SW 1271 (cell line): ENCODE measurements at places on chromosomes 11 and 22.

GRCh38 chr11:10390375-10390774, 64.7 kb upstream of the AMPD3 start:
- DNase-seq: no peak

DNA sequence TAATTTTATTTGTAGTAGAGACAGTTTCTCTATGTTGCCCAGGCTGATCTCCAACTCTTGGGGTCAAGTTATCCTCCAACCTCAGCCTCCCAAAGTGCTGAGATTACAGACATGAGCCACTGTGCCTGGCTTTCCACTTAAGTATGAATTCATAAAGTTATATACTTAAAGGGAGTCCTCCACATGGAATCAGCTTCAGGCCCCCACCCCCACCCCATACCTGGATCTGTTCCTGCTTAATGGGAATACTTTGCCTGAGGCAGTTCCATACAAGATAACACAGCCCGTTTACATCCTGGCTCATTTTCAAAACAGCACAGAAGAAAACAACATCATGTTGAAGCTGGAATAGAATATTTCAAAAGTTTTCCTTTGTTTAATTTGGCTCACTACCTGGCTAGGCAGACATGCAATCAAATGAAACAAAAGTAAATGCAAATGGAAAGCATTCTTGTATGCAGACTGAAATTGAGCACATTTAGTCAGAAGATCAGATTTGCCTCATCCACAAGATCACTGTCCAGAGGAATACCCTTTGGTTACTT, 82.4 kb downstream of the FAT3 start:
- DNase-seq: no peak

GRCh38 chr11:35200811-35201341, 61.9 kb downstream of the CD44 start:
- DNase-seq: no peak

DNA sequence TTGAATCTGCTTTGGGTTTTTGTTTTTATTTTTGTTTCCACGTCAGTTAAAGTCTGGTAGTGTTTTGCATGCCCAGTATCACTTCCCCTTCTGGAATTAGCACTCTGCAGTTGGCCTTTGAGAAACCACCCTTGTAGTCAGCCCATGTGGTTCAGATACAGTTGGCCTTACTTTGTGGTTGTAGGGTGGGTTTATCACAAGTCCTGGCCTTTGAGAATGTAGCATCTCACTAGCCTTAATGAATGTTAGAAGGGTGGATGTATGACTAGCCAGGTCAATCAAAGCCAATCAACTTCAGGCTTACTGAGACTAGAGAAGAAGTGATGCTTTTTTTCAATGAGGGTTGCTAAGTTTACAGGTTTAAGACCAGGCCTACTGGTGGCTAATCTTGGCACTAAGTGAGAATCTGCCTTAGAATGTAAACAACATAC, 19.8 kb downstream of the ARL14EP start:
- DNase-seq: no peak

DNA sequence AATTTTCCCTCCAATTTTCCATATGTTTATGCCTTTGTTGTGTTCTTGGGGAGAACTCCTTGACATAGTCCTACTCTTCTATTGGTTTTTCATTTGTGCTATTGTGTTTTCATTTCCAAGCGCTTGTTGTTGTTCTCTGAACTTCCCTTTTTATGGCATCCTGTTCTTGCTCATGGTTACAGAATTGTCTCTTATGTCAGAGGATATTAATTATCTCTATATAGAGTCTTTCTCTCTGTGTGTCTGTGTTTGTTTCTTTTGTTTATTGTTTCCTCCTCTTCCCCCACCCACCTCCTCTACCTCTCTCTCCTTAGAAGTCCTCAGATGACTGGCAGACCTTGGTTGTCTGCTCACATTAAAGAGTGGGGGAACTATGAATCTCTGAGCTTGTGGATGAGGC, 69.9 kb downstream of the HORMAD2 start:
- no peak for DNase-seq

DNA sequence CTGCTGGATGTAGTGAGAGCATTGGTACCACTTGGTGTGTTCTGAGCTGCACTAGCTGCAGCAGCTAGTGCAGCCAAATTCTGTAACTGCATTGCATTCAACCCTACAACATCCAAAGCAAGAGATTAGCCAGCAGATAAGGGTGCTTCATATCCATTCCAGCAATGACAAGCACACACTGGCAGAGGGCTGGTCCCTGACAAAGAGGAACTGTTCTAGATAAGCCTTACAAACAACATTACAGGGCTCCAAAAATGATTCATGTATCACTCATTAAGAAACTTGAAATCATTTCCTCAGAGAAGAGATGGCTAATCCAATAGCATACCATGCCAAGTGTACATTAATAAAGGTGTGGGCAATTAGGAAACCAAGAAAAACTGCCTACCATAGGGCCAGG, 28.4 kb upstream of the RAPSN start:
- DNase-seq: no peak

GRCh38 chr11:34856251-34856650, 59.9 kb downstream of the APIP start:
- no peak for DNase-seq

GRCh38 chr11:112613051-112613972, 347.9 kb upstream of the NCAM1 start:
- peak; percentile 46 for DNase-seq

DNA sequence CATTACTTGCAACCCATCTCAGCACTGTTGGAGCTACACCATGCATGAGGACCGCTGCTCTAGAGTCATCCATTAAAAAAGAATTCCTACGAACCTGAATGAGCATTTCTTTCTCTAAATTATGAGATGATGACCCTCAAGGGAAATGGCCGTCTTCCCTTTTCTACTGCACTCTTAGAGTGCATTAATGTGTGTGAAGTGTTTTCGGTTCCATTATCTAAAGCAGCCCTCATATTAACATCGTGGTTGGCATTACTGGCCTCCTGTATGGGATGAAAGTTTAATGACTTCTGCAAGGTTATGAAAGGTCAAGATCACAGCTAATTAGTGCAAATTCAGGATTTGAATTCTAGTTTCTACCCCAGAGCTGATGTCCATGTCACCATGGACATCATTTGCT, 16.7 kb downstream of the CD44 start:
- DNase-seq: no peak

DNA sequence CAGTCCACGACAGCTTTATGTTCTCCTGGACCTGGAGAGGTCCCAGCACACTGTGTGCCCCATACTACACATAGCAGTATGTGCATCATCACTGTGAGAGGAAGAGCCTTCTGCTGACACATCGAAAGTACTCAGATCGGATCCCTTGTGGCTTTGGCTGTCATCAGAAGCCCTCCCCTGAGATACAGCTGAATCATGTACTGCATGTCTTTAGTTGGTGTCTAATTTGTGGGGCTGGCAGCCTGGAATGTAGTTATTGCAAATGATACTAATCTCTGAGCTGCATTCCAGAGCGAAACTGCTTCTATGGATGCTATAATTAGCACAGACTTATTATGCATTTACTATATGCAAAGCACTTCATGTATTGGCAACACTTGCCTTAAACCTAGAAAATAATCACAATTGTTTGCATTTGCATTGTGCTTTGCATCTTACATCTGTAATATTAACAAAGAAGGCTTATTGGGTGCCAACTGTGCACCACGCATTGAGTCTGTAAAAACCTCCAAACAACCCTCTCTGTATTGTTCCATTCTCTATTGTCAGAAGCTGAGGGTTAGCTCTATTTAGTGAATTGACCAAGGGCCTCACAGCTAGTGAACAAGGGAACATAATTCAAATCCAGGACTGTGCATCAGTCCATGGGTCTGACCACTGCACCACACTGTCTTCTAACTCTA, 89.2 kb upstream of the CRTAM start:
- DNase-seq: no peak

DNA sequence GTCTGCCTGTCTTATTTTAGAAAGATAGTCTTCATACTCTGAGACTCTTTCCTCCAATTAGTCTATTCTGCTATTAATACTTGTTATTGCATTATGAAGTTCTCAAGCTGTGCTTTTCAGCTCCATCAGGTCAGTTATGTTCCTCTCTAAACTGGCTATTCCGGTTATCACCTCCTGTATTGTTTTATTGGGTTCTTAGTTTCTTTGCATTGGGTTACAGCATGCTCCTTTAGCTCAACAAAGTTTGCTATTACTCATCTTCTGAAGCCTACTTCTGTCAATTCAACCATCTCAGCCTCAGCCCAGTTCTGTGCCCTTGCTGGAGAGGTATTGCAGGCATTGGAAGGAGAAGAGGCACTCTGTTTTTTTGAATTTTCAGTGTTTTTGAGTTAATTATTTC, 21.0 kb upstream of the OR5AK2 start:
- DNase-seq: no peak

DNA sequence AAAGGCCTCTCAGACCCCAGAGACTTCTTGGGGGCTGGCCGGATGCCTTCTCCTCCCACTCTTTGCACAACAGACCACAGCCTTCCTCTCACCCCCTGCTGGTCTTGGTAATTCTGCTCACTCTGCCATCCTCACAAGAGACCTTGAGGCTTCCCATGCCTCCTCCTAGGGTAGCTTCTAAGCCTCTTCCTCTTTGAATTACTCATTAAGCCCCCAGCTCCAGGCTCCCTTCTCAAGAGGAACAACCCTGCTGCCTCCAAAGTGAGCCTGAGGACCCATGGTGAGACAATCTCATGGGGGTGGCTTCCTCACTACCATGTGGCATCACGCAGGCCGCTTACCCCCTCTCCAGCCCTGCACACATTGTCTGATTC, 184.6 kb upstream of the SYT13 start:
- no peak for DNase-seq

GRCh38 chr22:33921525-33922348, 1.5 kb upstream of the LARGE1 start:
- no peak for DNase-seq

DNA sequence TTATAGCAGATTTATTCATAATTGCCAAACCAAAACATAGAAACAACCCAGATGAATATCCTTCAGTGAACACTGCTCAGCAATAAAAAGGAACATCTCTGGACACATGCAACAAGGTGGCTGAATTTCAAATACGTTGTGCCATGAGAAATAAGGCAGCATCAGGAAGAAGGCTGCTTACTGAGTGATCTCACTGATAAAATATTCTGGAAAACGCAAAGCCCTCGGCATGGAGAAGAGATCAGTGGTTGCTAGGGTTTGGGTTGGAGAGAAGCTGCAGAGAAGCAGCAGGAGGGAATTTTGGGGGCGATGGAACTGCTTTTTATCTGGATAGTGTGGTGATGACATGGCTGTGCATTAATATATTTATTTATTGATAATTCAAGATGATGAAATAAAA, 11.0 kb upstream of the SHANK2 start:
- DNase-seq: no peak

GRCh38 chr11:114773541-114774338, 95.4 kb downstream of the NXPE2 start:
- no peak for DNase-seq

- no peak for DNase-seq
These were observed 24.5 kb upstream of the RAG2 start for GRCh38 chr11:36622431-36623136.

- DNase-seq: no peak
These were observed 126.5 kb downstream of the RASSF10 start for GRCh38 chr11:13135385-13136271.

- no peak for DNase-seq
These were observed 2.8 kb downstream of the EHBP1L1 start for GRCh38 chr11:65578667-65579066.

DNA sequence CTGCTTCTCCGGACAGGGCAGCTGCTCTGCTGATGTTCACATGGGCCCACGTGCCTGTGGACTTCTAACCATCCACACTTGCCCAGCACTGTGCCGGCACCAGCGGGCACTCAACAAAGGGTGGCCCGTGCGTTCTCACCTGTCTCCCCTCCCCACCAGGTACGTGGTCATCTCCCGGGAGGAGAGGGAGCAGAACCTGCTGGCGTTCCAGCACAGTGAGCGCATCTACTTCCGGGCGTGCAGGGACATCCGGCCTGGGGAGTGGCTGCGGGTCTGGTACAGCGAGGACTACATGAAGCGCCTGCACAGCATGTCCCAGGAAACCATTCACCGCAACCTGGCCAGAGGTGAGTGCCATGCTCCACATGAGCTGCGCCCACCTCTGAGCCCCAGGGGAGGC, 66.7 kb downstream of the SYT13 start:
- DNase-seq: no peak

GRCh38 chr11:16985297-16985696, 28.9 kb downstream of the PLEKHA7 start:
- no peak for DNase-seq

- DNase-seq: no peak
These were observed 139.0 kb downstream of the FCHSD2 start for GRCh38 chr11:73003088-73003487.

DNA sequence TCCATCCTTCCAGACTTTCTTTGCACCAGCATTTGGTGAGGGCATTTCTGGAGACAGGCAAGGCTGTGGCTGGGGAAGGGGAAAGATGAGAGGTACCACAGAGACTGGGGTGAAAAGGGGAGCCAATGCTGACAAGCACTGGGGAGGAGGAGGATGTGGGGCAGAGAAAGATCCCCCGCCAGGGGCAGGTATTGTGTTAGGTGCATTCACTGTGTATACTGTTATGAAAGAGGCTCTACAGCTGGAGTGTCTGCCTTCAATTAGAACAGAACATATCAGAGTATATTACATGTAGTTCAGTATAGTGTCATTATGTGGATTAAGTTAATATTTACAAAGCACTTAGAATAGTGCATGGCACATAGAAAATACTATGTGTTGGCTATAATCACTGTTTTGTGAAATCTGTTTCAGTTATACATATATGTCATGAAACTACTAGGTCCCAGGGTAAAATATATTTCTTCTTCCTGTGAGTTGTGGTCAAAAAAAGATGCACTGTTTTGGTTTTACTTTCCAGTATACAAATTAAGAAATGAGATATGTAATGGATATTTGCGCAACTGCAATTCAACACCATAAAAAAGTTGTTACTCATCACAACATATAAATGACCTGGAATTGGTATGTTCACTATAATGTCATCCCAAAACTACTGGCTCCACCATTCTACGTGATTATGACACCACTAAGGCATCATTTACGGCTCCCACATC, 8.4 kb downstream of the MSANTD2 start:
- DNase-seq: no peak

GRCh38 chr11:92859156-92859690, 110.2 kb upstream of the MTNR1B start:
- no peak for DNase-seq

GRCh38 chr22:39219071-39220039, 25.4 kb downstream of the PDGFB start:
- peak; percentile 22 for DNase-seq

- no peak for DNase-seq
These were observed 86.6 kb downstream of the KCNQ1 start for GRCh38 chr11:2531277-2531986.

- DNase-seq: no peak
These were observed 75.6 kb downstream of the CLPB start for GRCh38 chr11:72358466-72359405.
